GM23248 (cell line): ENCODE measurements at places on chromosomes 5 and 9.

GRCh38 chr5:96065685-96066385 is 104.2 kb upstream of the ELL2 start:
- no peak for DNase-seq

GRCh38 chr9:123358181-123358905 is 2.3 kb downstream of the CRB2 start:
- no peak for DNase-seq

DNA sequence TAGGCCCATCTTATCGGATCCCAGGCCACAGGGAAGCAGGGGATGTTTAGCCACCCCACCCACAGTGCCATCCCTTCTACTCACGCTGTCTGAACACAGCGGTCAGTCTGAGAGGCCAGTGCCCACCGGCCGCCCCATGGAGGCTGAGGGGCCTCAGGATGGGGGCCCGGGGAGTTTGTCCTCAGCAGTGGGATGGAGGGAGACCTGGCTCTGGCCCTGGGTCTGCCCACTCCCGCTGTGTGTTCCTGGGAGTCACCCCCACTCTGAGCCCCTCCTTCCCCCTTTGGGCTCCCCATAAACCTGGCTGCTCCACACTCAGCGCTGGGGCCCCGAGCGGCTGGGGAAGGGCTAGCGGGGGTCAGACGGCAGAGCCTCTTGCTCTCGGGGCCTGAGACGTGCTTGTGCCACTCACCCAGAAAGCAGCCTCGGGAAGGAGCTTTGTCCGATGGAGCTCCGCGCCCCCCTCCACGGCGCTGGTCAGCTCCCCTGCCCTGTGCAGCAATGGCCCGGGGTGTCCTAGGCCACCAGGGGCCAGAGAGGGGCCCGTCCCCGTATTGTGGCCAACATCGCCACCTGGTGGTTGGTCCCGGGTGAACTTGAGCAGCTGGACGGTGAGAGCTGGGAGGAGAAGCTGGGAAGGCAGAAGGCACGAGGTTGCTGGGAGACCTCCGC is 10.9 kb upstream of the LAMC3 start:
- DNase-seq, result peak; percentile 87

DNA sequence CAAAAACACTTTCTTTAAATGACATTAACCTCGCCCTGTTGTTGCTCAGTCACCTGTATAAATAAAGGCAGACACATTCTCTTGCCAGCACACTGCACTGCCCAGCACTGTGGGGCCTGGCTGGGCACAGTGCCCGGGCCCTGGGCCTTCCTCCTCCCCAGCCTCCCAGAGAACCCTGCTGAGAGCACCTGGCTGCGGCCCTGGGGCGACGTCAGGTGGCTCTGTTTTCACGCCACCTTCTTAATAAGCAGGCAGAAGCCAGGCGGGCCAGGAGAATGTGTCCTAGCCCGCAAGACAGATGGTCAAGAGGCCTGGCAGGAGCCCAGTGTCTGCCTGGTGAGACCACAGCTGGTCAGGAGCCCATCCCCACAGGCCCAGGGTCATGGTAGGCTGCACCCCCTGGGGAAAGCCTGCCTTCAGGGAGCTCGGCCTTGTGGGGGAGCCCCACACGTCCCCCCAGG is 8.2 kb upstream of the AGPAT2 start:
- no peak for DNase-seq

DNA sequence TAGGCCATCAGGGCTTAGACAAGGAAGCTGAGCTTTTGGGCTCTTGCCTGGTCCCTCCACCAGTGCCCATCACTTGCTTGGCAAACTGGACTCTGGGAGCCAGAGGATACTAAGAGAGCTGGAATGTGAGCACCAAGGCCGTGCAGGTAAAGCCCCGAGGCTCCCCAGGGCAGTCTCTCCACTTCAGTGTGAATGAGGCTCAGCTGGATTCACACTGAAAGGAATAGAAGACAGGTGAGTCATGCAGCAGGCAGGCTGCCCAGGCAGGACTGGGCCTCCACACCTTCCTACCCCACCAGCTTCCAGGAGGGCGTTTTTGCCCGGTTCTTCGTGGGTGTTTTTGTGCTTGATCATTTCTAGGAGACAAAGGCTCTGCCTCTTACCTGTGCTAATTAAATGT is 7.3 kb upstream of the CTSV start:
- peak; percentile 31 for DNase-seq

GRCh38 chr5:144467792-144468191 is 297.1 kb downstream of the KCTD16 start:
- peak; percentile 59 for DNase-seq

- peak; percentile 72 for DNase-seq
Measured at GRCh38 chr9:21030389-21031035, 928 bp downstream of the HACD4 start.

DNA sequence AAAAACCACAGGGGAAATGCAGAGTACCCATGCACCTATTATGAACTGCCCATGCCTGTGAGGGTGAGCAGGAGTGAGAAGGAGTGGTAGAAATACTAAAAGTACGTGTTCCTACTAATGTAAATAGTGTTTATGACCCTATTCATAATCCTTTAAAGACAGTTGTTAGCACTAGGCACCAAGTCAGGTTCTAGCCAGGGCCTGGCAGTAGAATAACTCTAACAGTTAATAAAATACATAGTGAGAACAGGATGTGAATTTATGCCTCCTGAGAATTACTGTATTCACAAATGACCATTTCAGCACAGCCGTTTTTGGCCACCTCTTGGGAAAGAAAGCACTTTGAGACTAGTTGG is 103.2 kb upstream of the TARS1 start:
- DNase-seq, result peak; percentile 24

DNA sequence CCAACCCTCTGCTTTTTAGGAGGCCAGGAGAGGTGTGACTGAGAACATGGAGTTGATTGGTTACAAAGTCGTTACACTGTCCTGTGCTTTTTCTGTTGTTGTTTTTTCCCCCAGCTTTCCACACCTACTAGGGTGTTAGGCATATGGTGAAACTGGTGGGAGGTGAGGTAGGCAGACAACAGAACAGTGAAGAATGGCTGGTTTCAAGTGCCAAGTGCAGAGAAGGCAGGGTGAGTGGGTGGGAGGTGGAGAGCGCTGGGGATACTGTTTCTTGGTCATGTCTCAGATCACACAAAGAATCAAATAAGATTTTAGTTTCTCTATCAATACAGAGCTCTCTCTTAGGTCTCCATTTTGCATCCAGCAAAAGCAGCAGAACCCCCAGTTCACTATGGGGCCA is 2.2 kb upstream of the SPTAN1 start:
- DNase-seq, result peak; percentile 30

GRCh38 chr5:78983601-78984438 is 1.3 kb downstream of the ARSB start:
- peak; percentile 41 for DNase-seq

GRCh38 chr5:127950707-127951391 is 132.7 kb upstream of the SLC12A2 start:
- DNase-seq, result no peak

GRCh38 chr5:38600329-38601045 is 44.0 kb upstream of the LIFR start:
- no peak for DNase-seq

GRCh38 chr5:148810823-148811222 is 15.6 kb upstream of the ADRB2 start:
- no peak for DNase-seq

GRCh38 chr5:60852940-60853339 is 8.9 kb upstream of the ELOVL7 start:
- DNase-seq, result no peak

GRCh38 chr5:18393565-18394442 is 759.5 kb downstream of the TAF11L14 start:
- peak; percentile 78 for DNase-seq

DNA sequence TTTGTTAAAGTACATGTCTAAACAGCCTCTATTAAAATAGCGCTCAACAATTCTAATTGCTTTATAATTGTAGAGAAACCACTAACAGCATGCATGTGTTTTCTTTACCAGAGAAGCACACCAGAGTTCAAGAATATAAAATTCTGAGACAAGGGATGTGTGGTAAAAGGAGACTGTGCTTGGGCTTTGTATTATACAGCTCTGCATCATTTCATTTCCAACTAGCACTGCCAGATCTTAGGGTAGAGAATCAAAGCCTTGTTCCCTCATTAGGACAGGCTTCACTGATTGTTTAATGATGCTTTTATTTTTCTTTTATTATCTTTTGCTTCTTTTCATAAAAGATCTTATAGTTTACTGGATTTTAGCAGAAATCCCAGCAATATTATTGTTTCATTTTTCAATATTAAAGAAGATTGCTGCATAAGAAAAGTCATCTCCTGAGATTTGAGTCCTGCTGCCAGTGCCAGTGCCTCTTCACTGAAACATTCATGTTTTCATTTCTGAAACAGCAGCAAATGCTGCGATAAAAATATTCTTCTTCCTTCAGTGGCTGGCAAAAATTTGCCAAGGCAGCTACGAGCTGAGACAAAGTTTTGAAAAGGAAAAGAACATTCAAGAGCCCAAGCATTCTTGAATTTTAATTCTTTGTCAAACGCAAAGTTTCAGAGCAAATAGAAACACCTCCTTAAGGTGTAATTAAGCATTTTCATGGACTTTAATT is 491.0 kb upstream of the PIK3R1 start:
- DNase-seq, result no peak

DNA sequence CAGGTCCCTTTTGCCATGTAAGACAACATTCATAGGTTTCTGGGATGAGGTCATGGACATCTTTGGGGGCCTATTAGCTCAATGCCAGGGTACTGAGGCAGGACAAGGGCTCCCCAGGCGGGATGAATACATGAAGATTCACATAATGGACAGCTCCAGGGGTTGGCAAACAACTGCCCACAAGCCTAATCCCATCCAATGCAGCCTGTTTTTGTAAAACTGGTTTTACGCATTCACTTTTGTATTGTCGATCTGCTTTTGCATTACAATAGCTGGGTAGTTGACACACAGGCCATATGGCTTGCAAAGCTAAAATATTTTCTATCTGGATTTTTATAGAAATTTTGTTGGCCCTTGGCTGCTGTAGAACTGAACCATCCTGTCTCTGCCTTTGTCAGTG is 248.5 kb upstream of the PANK3 start:
- no peak for DNase-seq

DNA sequence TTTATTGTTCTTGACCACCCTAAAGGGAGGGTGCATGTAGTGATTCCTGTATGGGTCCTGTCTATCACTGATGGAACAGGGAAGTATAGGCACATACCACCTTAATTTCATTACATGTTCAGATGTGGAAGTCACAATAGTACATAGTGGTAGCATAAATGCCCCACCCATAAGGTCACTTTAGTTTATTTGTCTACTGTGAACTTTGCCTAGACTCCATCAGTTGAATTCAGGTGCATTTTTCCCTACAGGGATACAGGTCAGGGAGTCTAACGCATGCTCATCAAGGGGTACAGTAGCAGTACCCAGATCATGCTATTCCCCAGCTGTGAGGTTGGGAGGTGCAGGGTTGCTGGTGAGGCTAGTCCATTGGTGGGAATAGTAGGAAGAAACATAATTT is 175.0 kb downstream of the MEF2C start:
- no peak for DNase-seq

- no peak for DNase-seq
Measured at GRCh38 chr9:114465906-114466900, 39.1 kb downstream of the WHRN start.

GRCh38 chr5:25027061-25027460 is 382.3 kb upstream of the CDH10 start:
- no peak for DNase-seq

GRCh38 chr5:161333194-161333880 is 213.2 kb downstream of the GABRB2 start:
- DNase-seq, result no peak

GRCh38 chr9:105306351-105307140 is 62.1 kb downstream of the SLC44A1 start:
- DNase-seq, result no peak

DNA sequence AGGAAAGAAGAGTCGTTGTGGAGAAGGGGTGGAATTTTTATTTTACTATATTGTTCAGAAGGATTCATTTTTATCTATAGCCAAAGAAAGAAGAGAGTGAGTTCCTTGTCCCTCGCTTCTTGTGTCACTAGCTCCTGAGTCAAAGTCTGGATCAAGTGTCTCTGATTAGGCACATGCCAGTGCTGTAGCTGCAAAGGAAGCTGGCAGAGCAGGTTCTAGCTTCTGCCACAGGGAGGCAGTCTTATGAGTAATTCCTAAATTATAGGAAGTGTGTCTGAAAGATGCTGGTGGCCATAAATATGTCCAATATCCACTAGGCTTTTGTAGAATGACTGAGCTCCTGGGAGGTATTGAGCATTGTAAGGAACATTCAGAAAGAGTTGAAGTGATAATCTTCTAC is 84.7 kb downstream of the DOCK2 start:
- no peak for DNase-seq

DNA sequence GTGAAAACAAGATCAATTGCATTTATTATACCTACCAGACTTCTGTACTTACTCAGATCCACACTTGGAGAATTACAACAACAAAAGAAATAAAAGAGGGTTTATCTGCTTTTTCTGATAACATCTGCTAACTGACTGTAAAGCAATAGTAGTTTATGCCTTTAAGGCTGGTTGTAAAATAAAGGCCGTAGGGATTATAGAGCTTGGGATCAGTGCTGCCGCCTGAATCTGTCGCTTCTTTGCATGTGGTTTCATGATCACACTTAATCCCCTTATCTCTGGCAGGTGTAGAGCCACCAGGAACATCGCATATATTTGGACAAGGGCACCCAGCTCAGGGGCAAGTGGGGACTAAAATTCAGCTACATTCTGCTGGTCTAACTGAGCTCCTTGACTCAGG is 146.7 kb downstream of the CCDC192 start:
- no peak for DNase-seq

DNA sequence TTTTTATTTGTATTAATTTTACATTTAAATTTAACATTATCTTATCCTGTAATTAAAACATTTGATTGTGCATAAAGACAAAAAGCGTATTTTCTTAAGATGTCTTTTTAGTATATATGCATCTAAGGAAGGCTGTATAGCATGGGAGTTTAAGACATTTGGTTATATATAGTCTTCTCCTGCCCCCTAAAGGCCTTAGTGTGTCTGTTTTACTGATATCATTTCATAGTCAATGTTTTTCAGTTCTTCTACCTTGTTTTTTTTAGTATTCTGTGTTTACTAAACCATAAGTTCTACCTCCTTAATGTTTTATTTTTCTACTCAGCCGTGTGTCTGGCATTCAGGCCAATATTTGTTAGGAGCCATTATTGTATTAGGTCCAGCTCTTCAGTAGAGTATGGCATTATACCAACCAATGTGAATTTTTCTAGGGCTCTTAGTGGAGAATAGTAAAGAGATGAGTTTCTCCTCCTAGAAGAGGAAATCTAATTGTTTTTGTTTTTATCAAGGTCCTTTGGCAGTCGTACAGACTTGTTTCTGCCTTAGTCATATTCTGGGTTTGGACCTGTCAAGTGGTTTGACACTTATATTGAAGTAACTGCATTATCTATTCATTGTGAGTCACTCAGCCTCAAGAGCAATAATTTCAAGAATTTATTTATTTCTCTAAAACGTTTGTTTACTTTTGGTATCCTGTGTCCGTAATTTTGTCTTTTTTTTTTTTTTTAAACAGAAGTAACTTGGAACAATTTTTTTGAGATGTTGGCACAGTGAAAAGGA is 74.8 kb downstream of the SLF1 start:
- peak; percentile 90 for DNase-seq

DNA sequence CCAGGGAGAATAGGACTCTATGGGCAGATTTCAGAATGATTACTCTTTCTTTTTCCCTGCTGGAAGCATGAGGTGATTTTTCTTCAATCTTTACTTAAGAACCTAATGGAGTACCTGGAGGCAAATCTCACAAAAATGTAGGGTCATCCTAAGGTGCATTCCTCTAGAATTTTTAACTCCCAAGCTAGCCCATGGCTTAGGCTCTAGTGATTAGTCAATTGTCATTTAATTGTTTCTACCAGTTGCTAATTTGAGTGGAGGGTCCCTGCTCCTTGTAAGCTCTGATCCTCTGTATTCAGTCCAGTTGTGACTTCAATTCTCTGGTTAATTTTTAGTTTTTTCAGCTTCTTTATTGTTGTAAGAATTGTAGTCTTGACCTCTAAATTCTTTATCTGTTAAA is 467.0 kb downstream of the HTR1A start:
- no peak for DNase-seq
